ENCODE measurements at places on chromosomes 2 and 18. TPM values are rescaled to one million over a fixed set of nuclear protein-coding genes. Genes with fewer than 3 reads are reported as not detected.
A peak's percentile ranks its signal among the peaks of the same experiment; 100 is the strongest.

GRCh38 chr2:67974559-67975430, 88.0 kb downstream of the C1D start:
- DNase-seq: no peak

DNA sequence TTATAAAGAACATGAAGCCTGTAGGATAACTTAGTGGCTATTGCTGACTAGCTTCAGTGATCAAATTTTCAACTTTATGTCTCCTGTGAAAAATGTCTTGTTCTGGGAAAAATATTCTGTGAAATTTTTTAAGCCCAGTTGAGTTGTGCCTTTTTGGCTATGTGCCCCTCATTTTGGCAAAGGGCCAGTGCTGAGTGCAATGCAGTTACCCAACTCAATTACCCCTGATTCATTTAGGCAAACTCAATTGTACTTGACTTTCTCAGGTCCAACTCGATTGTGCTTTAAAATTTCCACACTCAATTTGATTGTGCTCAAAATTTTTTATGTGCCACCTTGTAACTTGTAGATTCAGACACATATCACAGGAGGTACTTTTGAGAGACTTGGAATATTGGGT, 548.8 kb upstream of the NRP2 start:
- no peak for DNase-seq

- no peak for DNase-seq
Observed at GRCh38 chr2:53510401-53510800, 257.2 kb upstream of the CHAC2 start.

- DNase-seq: no peak
Observed at GRCh38 chr18:20996418-20996817, 115.2 kb downstream of the ROCK1 start.

DNA sequence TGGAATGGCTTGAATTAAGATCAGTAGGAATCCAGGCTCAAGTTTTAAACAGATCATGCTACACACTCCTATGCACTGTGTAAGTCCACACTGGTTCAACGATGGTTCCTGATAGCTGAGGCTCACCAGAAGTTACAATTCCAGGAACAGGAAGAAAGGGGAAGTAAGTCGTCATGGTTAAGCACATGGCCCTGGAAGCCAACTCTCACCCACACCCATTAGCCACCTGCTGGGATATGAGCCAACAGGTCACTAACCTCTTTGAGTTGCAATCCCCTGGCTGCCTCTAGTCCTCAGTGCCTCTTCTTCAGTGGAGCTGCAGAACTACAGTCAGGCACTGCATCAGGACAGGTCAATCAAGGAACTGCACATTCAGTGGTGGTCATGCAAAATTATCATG, 133.5 kb downstream of the TMEM182 start:
- DNase-seq: no peak

DNA sequence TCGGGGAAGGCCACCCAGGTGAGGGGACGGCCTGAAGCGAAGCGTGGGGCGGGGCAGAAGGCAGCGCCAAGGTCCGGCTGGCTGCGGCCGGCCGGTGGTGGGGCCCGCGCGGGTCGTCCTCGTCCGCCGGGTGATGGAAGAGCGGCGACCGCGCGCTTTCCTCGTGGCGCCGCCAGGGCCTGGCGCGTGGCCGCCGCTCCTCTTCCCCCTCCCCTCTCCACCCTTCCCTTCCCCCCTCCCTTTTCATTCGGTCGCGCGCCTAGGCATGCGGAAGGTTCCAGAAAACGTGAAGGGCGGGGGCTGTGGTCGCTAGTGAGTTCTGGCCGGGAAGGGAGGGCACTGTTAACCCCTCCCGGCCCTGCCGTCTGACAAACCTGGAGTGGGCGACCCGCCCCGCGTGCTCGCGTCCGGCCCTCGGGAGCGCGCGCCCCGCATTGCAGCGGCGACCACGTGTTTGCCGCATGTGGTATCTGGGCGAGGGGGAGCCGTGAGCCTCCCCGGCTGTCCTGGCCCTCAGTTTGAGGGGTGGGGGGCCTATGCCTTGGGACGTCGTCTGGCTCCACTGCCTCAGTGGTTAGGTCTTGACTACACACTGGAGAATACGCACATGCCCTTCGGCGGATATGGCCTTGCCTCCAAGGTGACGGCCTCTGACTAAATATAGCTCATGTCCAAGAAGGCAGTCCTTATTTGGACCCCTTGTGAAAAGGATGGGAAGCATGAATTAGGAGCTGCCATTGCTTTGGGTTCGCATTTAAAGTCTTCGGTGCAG, 579 bp downstream of the MAT2A start:
- peak; percentile 61 for DNase-seq

- peak; percentile 17 for DNase-seq
Observed at GRCh38 chr2:51420511-51420910, 388.6 kb upstream of the NRXN1 start.

DNA sequence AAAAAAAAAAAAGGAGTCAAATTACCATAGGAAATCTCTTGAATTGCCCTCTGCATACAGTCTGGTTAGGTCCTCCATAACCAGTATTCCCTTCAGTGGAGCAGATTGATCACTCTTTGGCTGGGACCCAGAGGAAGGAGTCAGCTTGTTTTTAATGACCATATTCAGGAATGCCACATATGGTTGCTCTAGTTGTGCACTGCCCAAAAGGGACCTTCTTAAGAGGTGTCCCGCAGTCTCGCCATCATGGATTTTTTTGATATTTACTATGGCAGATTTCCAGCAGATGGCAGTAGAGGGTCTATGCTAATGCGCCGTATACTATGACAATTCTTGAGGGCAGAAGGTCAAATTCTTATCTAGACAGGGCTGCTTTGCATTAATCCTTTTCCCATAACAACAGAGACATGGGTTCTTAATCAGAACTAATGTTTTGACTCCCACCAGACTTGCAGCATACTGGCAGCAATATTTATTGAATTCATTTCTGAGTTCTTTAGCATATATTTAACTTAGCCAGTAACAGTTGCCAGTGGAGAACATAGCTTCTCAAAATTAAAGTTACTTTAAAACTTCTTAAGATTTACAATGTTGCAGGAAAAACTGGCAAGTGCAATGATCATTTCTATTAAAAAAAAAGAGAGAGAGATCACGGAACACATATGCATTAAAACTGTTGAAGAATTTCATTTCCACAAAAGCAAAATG, 31.8 kb upstream of the INPP4A start:
- peak; percentile 55 for DNase-seq

- peak; percentile 36 for DNase-seq
Observed at GRCh38 chr2:227411990-227412350, 24.2 kb upstream of the SCYGR1 start.

GRCh38 chr2:129857200-129857599, 122.3 kb upstream of the RAB6C start:
- no peak for DNase-seq

DNA sequence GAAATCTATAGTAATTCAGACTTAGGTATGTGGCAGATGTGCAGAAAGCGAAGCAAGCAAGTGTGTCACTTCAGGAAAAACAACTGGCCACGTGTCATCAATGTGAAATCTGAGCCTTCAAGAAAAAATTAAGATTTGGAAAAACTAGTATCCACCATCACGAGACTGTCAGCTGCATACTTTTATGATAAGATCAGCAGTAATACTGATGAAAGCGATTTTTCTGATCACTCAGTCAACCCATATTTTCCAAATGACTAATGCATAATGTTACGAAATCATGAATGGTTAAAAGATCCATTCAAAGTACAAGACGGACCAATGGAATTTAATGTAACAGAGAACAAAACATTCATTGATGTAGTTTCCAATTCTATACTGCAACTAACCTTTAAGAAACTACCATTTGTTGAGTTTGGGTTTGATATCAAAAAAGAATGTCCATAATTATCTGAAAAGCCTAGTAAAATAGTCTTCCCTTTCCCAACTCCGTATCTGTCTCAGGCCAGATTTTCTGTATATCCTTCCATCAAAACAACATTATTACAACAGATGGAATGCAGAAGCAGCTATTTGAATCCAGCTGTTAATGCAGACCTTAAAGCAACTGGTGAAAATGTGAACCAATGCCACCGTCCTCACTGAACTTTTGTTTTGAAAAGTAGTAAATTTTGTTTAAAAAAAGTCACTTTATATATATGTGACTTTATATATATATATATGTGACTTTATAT, 17.0 kb upstream of the BCL2 start:
- DNase-seq: peak; percentile 96

The WNT6 gene
- not detected for total RNA-seq

The CD28 gene
- not detected for total RNA-seq

The GALM gene
- total RNA-seq: 24.2 TPM

The CHRND gene
- not detected for total RNA-seq

The UNC80 gene
- not detected for total RNA-seq

The DES gene
- total RNA-seq: 4.3 TPM

The ABCG5 gene
- not detected for total RNA-seq

All from IMR-90 (cell line).